ENCODE measurements at places on chromosomes 12 and 14.
A peak's percentile ranks its signal among the peaks of the same experiment; 100 is the strongest.

DNA sequence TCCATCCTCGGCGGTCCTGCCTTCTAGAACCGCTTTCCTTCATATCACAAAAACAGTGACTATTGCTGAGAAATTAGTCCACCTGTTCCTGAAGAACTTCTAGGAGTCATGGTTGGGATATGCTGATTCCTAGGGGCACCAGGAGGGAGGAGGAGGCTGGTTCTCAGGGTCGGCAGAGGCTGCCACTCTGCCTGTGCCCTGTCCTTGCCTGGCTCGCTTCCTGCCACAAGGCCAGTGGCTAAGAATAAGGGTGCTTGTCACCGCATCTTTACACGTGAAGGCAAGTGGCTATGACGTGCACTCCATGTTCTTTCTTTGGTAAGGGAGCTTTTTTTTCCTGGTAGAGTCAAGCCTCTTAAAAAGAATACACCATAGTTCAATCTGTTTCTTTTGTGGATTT is 18.7 kb upstream of the DGLUCY start:
- DNase-seq: no peak

- DNase-seq: no peak
Observed at GRCh38 chr12:131673888-131674257, 37.0 kb upstream of the SFSWAP start.

DNA sequence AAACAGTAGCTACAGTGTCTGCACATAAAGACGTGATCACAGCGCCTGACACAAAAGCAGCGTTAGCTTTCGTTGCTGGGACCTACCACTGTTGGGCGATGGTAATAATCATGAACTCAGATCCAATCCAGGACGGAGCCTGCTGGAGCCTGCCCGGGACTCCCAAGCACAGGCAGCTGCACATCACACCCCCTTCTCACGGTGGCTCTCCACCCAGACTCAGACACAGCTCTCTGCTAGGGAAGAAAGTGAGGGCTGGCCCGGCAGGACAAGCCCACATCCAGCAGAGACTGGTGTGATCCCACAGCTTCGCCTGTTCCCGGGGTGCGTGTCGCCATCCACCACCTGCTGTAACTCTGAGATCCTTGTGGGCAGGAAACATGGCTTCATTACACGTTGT is 49.9 kb upstream of the FOXN3 start:
- no peak for DNase-seq

DNA sequence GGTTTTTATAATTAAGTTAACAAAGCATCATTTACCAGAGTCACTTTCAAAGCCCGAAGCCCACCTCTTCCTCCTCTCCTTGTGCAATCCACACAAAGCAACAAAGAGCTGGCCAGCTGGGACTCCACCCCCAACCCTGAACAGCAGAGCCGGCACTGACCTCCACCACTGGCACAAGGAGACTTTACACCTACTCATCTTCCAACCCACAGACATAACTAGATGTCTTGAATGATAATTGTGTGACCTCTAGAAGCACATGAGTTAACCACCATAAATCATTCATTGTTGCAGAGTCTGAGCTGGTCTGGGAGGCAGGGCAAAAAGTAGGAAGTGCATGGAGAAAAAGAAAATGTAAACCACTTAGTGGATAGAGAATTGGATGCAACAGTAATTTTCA is 72.2 kb downstream of the ST8SIA1 start:
- DNase-seq: no peak

DNA sequence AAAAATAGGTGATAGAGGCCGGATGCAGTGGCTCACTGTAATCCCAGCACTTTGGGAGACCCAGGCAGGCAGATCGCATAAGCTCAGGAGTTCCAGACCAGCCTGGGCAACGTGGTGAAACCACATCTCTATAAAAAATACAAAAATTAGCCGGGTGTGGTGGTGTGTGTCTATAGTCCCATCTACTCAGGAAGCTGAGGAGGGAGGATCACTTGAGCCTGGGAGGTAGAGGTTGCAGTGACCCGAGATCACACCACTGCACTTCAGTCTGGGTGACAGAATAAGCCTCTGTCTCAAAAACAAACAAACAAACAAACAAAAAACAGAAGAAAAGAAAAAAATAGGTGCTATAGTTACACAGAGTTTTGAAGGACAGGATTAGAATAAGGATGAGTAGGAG is 142.1 kb downstream of the SAMD4A start:
- no peak for DNase-seq

GRCh38 chr14:68527329-68527851 is 265.5 kb downstream of the ZFP36L1 start:
- DNase-seq: no peak

- no peak for DNase-seq
Observed at GRCh38 chr14:53796734-53797133, 159.9 kb downstream of the BMP4 start.

- DNase-seq: no peak
Observed at GRCh38 chr12:52178984-52179383, 12.8 kb downstream of the KRT80 start.

DNA sequence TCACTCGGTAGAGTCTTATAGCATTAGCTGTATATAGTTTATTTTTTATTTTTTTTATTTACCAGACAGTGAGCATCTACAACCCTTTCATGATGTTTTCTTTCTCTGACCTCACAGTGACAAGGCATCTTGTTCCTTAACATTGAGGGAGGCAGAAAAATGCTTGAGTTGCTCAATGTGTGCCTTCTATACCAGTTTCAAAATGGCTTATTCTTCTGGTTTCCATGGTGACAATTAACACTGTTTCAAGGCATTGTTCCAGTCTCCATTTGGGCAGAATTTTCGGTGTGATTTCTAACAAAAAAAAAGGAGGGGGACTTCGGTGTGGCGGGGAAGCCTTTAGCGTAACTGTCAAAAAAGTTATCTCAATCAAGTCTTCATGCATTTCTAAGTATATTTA is 209.7 kb upstream of the NPAS3 start:
- DNase-seq: no peak

DNA sequence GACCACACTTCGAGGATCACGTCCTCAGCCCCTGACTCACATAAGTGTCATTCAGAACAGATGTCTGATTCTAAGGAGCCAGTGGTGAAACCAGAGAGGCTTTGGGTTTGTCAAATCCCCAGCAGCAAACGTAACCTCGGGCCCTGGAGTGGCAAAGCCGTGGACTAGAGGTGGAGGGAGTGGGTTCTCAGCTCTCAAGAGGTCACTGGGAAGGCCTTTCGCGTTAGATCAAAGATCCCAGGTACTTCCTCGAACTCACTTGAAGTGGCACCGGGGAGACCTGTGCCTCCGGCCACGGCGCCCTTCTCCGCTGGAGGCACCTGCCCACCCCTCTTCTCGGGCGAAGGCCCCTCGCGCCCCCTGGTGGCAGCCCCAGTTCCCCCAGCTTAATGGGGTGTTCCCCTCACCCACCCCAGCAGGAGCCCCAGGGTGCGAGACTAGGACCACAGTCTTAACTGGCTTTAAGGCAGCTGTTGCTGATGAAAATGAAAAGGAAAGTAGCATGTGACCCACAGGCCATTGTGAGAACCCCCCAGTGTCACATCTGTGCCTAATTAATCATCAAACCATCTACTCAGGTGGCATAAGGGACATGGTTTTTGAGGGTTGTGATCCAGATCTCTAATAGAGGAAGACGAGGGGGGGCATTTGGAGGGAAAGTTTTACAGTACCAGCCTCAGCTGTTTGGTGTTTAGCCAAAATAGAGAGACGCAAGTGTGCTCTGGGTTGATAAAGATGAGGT is 672 bp upstream of the ESR2 start:
- DNase-seq: peak; percentile 83

DNA sequence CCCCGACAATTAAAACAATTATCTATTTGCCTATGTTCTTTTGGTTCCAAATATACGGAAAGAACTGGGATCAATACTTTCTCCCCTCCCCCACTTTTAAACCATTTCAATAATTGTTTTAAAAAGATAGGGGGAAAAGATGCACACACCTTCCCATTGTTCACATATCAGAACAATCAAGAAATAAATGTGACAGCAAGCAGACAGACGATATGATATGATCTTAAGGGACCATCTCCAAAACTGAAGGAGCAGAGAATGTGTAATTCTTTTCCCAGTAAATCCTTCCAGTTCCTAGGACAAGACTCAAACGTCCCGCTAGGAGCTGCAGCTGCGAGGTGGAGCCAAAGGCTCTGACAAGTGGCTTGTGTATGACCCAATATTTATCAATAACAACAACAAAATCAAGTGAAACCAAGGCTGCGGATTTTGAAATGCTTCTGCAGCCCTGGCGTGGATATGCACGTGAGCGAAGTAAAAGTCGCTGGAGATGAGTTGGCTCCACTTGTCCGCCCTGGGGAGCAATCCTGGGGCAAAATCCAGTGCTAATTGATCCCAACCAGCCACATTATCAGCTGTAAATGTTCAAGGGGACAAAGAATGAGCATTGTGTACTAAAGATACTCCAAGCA is 8.2 kb upstream of the FOXG1 start:
- no peak for DNase-seq

DNA sequence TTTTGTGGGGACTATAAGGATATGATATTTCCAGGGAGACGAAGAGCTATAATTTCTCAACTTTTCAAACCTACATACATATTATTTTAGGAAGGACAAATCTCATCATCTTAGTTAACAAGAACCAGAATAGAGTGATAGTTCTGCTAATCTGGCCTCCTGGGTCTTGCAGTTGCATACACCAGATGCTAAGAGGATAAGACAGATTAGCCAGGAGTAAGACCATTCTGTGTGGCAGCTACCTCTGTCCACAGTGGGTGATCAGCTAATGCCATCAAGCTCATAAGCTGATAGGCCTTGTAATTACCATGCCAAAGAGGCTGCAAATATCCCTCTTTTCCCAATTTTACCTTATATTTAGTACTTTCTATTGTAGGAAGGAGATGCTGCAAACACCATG is 776.8 kb downstream of the NRXN3 start:
- no peak for DNase-seq

DNA sequence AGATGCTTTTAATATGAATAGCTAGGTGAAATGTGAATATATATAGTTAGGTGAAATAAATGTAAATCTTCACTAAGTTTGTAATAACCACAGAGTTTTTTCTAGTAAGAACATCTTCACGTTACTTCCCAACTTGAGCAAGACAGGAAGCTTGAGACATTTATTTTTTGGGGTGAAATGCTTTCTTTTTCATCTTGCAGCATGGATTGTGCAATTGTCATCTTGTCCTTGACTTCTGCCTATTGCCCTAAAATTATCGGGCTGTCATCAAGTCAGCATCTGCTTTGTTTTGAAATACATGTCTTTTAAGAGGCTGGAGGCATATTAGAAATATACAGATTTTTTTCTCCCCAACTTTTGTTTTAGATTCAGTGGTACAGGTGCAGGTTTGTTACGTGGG is 433.9 kb downstream of the PCNX1 start:
- no peak for DNase-seq

GRCh38 chr12:42180990-42181596 is 36.4 kb upstream of the GXYLT1 start:
- DNase-seq: no peak
